ENCODE measurements at places on chromosomes 5 and 9.

DNA sequence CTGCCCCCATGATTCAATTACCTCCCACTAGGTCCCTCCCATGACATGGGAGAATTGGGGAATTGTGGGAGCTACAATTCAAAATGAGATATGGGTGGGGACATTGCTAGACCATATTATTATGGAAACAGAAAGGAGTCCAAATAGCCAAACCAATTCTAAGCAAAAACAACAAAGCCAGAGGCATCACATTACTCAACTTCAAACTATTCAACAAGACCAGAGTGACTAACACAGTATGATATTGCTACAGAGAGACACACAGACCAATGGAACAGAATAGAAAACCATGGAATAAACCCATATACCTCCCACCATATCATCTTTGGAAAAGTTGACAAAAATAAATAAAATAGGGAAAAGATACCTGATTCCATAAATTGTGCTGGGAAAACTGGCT is 710.5 kb upstream of the CDH9 start:
- no peak for DNase-seq

- no peak for DNase-seq
Observed at GRCh38 chr5:82058710-82059109, 86.9 kb downstream of the ATG10 start.

- no peak for DNase-seq
Observed at GRCh38 chr5:83540105-83540504, 68.6 kb downstream of the VCAN start.

DNA sequence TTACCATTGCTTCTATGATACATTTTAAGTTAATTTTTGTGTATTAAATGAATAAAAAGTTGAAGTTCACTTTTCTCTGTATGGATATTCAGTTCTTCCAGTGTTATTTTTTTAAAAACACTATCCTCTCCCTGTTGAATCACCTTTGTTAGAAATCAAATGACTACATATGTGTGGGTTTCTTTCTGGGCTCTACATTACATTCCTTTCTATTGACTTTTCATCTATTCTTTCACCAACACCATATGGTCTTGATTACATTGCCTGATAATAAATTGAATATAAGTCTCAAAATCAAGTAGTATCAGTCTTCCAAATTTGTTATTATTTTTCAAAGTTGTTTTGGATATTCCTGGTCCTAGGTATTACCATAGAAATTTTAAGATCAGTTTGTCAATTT is 7.3 kb upstream of the RASEF start:
- DNase-seq: no peak

DNA sequence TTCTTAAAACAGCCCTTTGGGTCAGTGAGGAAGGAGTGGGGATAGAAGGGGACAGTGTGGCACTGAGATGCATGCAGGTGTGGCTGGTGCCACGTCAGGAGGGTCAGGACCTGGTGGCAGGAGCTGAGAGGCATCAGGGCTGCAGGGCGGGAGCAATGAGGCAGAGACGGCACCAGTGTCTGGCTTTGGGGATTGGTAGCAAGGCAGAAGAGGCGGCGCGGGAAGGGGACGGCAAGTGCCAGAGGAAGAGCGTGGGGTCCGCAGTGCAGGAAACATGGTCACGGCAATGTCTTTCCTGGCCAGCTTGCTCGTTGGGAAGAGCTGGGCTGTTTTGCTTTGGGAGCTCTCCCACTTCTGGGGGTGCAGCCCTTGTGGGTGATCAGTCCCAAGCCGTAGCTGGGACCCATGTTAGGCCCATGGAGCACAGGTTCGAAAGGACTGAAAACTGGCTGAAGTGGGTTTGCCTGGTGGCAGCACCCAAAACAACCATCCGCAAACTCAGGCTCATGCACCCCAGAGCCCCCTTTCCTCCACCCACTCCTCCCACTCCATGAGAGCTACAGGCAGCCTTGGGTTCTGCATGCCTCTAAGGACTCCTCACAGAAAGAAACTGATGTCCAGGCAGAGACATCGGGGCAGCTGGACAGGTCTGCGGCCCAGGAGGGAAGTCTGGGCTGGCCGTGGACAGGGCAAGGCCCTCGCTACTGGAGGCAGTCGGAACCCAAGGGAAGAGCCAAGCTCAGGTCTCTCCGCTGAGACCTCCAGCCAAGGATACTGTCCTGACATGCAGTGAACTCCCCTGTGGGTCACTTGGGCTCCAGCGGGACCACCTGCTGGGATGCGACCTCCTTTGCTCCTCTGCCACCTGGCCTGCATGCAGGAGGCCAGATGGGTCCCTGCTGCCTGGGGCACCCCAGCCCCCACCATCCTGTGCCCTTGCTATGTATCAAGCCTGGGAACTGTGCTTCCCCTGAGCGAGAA is 104.4 kb downstream of the ZNF354C start:
- no peak for DNase-seq
